ENCODE measurements at places on chromosomes 5 and 9. TPM values are rescaled to one million over a fixed set of nuclear protein-coding genes. Genes with fewer than 3 reads are reported as not detected.

DAPK1 gene
- 39.0 TPM for total RNA-seq

FCN2 gene
- not detected for total RNA-seq

GRCh38 chr5:80216753-80217596, 38.9 kb downstream of the SERINC5 start:
- no peak for DNase-seq

DNA sequence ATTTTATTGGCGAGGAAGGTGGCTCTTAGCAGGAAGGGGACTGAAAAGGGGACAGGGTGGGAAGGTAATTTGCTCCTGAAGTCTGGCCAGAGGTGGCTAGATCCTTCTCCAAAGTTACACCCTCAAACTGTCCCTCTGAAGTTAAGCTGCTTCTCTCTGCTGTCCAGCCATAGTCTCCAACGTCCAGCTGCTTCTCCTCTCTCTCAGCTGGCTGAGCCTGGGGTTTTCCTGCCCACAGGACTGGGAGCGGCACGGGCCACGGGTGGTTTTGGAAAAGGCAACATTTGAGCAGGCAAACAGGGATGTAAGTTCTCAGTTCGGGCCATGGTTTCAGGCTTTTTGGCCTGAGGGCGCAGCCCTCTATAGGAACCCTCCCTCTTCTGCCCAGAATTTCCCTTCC, 128.3 kb downstream of the YIPF5 start:
- DNase-seq = no peak

GRCh38 chr9:126066131-126066530, 260.5 kb upstream of the MVB12B start:
- no peak for DNase-seq

AQP7 gene
- 0.21 TPM for total RNA-seq

- no peak for DNase-seq
Measured at GRCh38 chr5:94254214-94254613, 364.2 kb downstream of the KIAA0825 start.

DNA sequence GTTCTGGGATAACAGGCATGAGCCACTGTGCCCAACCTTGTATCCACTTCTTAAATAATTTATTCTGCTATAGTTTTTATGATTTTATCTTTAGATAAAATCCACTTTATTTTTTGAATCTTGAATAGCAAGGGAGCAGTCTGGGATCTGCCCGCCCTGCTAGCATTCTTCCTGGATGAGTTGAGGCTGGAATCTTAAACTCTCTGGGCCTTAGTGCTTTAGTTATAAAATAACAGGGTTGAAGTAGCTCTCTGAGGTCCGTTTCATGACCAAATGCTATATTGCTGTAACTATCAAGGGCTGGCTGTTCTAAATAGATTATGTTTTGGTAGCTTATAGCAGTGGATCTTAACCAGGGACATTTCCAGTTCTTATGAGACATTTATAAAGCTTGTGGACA, 20.8 kb downstream of the ACER2 start:
- DNase-seq = no peak

QRFP gene
- not detected for total RNA-seq

CDC20B gene
- not detected for total RNA-seq

- no peak for DNase-seq
Measured at GRCh38 chr5:2399096-2399495, 352.4 kb downstream of the IRX2 start.

FBP1 gene
- 63.3 TPM for total RNA-seq

HAND1 gene
- not detected for total RNA-seq

DNA sequence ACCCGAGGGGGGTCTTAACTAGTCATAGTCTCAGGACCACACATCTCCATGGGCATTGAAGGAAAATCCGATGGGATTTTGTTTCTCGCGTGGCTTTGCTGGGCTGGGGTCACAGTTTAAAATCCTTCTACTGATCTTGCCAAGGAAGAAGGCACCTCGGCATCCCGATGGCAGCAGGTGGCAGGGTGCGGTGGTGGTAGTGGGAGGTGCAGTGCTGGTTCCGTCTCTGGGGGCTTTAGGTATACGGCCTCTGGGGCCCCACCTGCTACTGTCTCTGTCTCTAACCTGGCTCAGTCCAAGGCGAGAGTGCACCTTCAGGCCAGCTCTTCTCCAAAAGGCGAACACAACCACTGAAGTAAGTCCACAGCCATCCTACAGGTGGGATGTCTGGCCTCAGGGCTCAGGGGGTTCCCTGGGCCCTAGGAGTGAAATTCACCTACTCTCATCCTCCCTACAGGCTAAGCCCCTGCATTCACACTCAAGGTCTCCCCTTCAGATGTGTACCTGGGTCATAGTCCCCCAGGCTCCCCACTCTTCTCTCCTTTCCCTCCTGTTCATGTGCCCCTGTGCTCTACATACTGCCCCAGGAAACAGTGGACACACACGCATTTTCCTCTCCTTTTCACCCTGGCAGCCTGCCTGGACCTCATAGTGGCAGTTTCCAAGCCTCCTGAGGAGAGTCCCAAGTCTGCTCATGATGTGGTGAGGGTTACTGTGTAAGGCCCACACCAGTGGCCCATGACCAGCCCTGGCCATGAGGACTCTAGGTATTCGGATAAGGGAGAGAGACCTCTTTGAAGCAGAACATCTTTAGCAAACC, 736 bp upstream of the FCN2 start:
- no peak for DNase-seq

- no peak for DNase-seq
Measured at GRCh38 chr9:131597246-131597645, 51.9 kb downstream of the PRRT1B start.

Data from HT-29 (cell line).